ENCODE measurements at places on chromosomes 6 and 20. TPM values are rescaled to one million over a fixed set of nuclear protein-coding genes. Genes with fewer than 3 reads are reported as not detected.

Gene SLC22A1
- not detected for total RNA-seq

Gene ZNF311
- total RNA-seq = 0.13 TPM

Gene CLDN20
- total RNA-seq = not detected

Gene SPATS1
- not detected for total RNA-seq

Gene UNC5CL
- under 0.01 TPM for total RNA-seq
